ENCODE measurements at places on chromosomes 12 and 14.

DNA sequence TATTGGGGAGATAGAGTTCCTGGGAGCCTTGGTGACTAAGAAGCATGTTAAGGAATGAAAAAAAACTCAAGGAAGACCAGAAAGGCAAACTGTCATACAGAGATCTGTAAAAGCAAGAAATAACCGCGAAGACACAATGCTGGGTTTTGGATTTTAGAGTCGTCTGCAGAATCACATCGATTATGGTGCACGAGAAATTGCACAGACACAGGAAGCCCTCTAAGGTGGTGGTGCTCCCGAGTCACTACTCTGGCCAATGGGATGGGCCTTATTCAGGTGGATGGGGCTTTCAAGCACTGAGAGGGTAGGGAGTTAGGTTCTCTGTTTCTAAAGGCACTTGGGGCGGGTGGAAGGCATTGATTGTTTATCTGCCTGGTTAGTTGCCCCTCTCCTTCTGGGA lies 10.3 kb upstream of the FLVCR2 start:
- no peak for DNase-seq

GRCh38 chr14:97166497-97166896 lies 369.3 kb downstream of the VRK1 start:
- DNase-seq = no peak

DNA sequence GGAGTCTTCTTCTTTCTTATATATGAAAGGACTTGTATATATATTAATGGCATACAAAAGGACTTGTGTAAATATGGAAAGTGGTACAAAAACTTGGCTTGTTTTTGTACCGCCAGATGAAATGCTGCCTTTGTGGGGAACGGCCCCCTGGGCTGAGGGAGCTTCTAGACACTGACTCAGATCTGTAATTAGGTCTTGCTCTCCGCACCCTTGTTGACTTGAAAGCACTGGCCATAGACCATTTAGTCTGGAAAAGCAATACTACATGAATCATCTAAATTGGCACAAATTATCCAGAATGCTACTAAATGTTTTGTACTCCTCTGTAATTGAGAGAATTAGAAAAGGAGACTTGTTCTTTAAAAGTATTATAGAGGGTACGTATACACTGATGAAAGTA lies 399.9 kb upstream of the RGS6 start:
- DNase-seq = no peak

DNA sequence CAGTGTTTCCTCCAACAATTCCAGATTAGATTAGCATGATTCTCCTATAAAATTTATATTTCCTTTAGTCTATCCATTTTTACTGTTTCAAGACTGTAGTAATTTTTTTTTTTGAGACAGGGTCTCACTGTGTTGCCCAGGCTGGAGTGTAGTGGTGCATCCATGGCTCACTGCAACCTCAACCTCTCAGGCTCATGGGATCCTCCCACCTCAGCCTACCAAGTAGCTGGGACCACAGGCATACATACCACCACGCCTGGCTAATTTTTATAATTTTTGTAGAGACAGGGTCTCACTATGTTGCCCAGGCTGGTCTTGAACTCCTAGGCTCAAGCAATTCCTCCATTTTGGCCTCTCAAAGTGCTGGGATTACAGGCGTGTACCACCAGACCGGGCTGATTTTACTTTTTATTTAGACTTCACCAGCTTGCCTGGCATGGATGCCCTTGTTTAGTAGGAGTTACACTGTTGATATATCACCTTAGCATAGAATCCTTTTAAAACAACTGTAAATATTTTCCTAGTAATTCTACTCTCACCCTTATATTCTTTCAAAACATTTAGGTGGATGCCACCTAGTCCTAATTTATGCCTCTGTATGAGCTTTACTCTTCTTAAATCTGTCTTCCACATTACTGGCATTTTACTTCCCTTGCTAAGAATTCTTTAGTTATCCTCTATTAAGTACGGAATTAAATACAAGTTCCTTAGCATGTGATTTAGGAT lies 55.8 kb upstream of the LIMA1 start:
- DNase-seq = no peak

DNA sequence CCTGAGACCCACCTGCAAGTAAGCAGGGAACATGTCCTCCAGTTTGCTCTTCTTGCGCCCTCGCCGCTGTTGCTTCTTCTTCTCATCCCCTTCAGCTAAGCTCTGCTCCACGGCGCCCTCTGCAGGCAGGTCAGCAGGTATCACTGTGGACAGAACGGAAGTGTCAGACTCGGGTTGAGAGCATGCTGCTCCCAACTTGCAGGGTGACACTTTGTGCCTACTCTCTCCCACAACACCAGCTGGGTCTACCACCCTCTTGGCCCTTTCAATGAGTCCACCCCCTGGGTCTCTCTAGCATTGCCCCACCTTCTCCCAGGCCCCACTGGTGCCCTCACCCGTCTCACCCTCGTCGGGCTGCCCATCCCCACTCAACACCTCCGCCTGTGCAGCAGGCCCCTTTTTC lies 16.7 kb downstream of the KMT2D start:
- no peak for DNase-seq

DNA sequence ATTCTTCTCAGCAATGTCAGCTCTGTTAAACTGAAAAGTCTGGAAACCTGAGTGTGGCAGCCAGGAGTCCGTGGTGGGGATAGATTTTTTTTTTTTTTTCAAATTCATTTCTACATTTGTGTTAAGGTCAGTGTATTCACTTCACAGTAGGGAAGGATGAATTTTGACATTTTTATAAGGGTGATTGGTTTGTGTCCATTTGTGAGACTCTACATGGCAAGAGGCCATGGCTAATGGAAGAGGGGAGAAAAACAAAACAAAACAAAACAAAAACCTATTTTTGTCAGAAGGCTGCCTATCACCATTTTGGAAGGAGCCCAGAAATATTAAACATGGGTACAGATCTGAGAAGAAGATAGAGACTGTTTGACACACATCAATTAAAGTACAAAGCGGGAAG lies 176.1 kb downstream of the RMST start:
- DNase-seq = no peak

GRCh38 chr14:64400829-64401459 lies 12.8 kb downstream of the MTHFD1 start:
- no peak for DNase-seq

DNA sequence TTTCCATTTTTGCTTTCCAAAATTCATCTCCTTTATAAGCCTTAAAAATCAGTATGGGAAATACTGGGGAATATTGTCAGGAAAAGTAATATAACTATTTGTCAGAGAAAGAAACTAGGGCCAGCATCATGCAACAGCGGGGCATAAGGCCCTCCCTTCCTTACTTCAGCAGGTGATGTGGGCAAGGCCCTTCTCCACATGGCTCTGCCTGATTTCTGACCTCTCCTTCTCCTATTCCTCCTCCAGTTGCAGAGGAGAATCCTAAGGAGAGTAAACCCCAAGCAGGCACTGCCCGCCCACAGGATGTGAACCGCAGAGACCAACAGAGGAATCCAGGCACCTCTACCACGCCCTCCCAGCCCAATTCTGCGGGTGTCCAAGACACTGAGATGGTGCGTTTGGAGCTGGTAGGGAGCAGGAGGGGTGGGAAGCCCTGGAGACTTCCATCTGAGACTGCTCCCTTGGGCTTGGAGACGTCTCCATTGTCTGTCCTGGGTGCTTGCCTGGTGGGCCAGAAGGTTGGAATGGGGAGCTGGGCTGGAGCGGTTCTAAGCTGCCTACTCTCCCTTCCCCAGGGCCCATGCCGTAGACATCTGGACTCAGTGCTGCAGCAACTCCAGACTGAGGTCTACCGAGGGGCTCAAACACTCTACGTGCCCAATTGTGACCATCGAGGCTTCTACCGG lies 2.7 kb upstream of the SOAT2 start:
- no peak for DNase-seq

- DNase-seq = no peak
Observed at GRCh38 chr12:121013715-121014114, 2.6 kb downstream of the C12orf43 start.

GRCh38 chr14:100540926-100541620 lies 46.1 kb downstream of the BEGAIN start:
- DNase-seq = no peak

DNA sequence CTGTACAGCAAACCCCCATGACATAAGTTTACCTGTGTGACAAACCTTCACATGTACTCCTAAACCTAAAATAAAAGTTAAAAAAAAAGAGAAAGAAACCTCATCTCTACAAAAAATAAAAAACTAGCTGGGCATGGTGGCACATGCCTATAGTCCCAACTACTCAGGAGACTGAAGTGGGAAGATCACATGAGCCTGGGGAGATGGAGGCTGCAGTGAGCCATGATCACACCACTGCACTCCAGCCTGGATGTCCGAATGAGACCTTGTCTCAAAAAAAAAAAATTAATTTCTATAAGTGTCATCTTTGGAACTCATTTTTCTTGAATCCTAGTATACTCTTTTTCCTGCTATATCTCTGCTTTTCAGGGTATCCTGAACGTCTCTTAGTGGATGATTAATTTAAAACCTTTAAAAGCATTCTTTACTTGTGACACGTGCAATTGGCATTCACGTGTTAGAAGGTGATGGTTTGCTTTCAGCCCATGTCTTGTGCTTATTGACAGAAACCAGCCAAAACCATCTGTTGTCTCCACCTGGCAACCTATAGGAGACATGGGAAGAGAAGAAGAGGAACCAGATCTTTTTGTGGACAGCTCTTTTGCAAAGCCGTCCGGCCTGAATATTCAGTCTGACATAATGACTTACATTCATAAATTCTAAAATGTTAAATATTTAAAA lies 30.6 kb upstream of the PPFIBP1 start:
- no peak for DNase-seq

GRCh38 chr14:84432676-84433075 lies 1097.3 kb upstream of the FLRT2 start:
- no peak for DNase-seq

- DNase-seq = no peak
Observed at GRCh38 chr12:15815730-15816129, 26.5 kb upstream of the EPS8 start.

GRCh38 chr12:66620026-66620425 lies 58.9 kb downstream of the GRIP1 start:
- no peak for DNase-seq

DNA sequence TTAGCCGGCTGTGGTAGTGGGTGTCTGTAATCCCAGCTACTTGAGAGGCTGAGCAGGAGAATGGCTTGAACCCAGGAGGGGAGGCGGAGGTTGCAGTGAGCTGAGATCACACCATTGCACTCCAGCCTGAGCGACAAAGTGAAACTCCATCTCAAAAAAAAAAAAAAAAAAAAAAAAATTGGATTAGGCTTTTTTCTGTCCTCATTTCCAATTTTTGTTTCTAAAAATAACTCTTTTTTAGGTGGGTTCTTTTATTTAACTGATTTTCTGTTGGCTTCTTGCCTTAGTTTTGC lies 863.7 kb downstream of the LRFN5 start:
- DNase-seq = no peak

GRCh38 chr12:60752589-60752988 lies 1156.8 kb downstream of the SLC16A7 start:
- DNase-seq = no peak

GRCh38 chr14:102316338-102316742 lies 3.2 kb upstream of the ZNF839 start:
- peak; percentile 70 for DNase-seq

DNA sequence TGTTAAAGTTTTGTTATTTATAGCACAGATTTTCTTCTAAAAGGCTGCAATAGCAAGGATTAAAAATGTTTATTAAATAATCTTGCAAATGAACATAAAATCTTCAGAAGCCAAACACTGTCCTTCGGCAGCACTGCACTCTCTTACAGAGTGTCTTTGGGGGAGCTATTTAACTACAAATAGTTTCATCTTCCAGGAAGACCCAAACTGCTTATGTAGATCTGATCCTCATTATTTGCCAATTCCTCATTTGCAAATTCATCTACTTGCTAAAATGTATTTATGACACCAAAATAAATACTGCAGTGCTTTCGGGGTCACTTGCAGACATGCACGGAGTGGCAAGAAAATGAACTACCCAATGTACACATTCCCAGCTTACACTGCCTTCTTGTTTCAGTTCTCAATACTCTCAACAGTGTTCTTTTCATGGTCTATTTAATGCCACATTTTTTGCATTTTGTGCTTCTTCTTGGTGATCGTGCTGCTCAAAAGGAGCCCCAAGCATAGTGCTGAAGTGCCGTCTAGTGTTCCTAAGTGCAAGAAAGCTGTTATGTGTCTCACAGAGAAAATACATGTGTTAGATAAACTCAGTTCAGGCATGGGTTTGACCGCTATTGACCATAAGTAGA lies 128.1 kb downstream of the PRKD1 start:
- DNase-seq = no peak

DNA sequence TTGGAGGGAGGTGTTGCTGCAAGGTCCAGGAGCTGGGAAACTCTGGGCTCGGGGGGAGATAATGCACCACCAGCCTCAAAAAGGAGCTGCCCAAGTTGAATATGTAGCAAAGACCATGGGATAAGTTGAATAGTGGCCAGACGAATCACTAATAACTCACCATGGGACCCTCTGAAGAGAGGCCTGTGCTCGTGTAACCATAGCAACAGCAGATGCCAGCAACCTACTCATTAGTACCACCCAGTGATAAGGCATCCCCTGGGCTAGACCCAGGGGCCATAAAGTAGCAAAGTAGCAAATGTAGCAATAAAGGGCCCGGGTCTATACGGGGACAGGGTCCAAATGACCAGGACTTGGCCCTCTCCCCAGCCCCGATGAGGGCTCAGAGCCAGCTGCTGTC lies 328.0 kb downstream of the DPF3 start:
- DNase-seq = no peak

DNA sequence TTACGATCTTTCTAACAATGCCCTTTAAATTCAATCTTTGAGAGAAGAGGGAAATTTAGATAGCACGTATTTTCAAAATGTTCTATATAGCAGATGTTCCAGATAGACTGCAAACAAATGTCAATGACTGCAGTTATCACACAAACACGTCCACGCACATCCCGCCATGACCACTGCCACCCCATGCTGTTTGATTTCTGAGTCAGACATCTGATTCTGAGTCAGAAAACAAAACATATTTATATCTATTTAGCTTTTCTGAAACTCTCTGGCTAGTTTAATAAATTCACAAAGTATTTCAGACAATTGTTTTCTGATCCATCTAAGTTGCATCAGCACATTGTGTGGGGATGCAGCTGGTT lies 105.9 kb upstream of the BCAT1 start:
- DNase-seq = no peak

- DNase-seq = no peak
Observed at GRCh38 chr12:48157889-48158370, 615 bp upstream of the ASB8 start.

DNA sequence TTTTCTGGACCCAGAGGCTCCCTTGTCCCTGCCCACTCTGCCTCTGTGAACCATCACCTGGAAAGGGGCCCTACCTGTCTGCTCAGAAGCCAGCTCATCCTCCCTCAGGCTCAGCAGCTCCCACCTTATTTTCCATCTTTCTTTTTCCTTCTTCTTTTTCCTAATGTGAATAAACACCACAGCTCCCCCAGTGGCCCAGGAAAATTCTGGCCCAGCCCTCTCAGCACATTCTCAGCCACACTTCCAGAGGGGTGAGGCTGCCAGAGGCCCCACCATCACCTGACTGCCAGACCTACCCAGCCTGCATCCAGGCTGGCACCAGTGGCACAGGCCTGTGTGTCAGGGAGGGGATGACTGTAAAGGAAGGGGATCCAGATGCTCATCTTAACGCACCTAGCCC lies 23.0 kb downstream of the ZFHX2 start:
- DNase-seq = no peak

- peak; percentile 27 for DNase-seq
Observed at GRCh38 chr12:52582971-52583456, 9.4 kb upstream of the KRT74 start.

Data from tibial nerve (tissue), 4 donors.